ENCODE measurements at places on chromosomes 2 and 18.

- no peak for DNase-seq
Measured at GRCh38 chr2:54176577-54176976, 61.2 kb downstream of the ACYP2 start.

DNA sequence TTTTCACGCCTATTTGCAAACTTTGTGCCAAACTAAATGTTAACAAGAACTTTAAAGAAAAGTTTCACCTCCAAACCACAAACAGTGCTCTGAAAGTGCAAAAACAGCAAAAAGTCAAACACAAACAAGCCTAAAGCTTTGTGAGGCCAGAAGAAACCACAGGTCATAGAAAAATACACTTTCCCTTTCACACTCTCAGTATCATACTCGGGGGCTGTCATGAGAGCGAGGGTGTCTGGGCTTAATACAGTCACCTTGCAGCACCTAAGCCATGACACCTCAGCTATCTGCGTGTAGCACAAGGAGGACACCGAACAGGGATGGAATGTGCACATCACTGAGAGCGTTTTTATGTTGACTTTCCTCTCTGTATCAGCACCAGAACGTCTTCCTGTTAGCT, 26.6 kb upstream of the SEH1L start:
- DNase-seq: no peak

- no peak for DNase-seq
Measured at GRCh38 chr2:167988296-167988695, 259.1 kb downstream of the STK39 start.

GRCh38 chr2:131827481-131828163, 299.9 kb downstream of the CCDC74A start:
- DNase-seq: no peak

- no peak for DNase-seq
Measured at GRCh38 chr2:160015746-160016145, 46.7 kb downstream of the PLA2R1 start.

DNA sequence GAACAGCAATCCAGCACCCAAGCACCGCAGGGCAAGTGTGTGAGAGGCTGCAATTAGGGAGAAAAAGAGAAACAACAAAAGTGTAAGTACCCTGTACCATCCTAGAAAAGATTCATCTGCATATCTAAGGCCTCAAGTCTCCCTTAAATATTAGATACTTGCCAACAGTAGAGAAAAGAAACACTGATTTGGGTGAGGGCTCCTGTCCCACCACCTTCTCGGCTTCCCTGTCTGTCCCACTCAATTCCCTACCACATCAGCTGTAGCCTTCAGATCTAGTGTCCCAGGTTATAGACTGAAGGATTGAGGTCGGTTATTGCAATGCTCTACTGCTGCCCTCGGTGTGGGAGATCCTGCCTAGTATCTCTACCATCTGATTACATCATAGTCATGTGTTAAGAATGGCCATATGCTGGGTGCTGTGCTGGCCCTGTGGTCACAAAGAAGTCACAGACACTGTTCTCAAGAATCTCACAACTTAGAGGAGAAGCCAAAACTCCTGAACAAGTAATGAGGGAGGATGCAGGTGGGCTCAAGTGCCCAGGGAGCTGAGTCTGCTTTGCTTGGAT, 2.5 kb downstream of the RAX start:
- no peak for DNase-seq

DNA sequence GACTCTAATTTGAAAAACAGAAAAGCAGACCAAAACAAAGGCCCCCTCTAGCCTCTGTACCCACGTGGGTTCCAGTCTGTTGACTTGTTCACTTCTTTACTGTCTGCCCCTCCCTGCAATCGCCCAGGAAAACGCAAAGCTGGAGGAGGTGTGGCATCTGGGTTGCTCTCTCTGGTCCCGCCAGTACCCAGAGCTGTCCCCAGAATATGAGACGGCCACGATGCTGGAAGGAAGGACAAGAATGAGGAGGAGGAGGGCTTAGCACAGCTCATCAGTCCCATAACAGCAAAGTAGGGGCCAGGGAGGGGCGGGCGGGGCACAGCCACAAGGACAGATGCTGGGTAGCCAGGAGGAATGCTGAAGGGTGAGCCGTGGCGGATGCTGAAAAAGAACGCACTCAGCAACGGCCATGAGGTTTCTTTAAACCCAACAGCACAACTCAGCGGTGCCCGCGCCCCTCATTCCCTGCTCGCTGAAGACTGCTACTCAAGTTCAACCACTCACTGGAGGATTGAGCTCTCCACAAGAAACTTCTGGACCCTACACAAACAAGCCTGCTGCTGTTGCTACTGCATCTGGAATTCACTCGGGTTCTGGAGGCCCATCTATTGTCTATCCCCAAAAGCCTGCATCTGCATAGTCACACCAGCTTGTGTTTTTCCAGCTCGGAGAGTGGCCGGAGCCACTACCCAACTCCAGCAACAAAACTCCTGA, 187.7 kb downstream of the HDAC4 start:
- no peak for DNase-seq

DNA sequence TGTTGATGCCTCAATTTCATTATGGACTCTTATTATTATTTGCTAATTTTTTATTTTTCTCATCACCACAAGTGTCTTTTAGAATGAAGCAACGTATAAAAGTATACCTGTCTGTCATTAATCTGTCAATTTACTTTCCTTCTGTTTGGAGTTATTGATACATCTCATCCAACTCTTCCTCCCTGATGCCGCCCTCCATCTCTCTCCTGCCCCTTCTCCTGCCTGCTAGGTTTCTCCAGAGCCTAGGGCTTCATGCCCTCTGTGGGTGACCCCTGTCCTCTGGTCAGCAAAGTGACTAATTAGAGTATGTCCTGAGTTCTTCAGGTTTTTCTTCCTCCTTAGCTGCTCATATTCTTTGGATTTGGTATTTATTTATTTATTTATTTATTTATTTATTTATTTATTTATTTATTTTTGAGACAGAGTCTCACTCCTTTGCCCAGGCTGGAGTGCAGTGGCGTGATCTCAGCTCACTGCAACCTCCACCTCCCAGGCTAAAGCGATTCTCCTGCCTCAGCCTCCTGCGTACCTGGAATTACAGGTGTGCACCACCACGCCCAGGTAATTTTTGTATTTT, 162.5 kb upstream of the MYCN start:
- no peak for DNase-seq

DNA sequence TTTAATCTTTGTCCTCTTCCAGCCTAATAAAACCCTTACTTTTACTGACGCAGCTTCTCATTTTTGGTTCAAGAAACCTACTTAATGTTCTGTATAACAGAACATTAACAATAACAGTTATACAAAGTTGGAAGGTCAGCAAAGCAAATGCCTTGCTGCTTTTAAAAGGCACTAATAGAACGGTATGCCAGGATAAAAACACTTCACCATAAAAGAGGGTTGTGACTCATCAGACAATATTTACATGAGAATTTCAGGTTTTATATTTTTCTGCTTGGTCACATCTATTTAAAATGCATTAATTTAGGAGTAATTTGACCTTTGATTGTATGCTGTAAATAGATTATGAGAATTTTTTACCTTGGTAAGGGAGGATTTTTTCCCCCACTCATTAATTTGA, 3.0 kb downstream of the KLHL41 start:
- DNase-seq: no peak

- no peak for DNase-seq
Measured at GRCh38 chr18:74456017-74456348, 1.1 kb downstream of the DIPK1C start.

- no peak for DNase-seq
Measured at GRCh38 chr2:47569658-47570475, 166.9 kb downstream of the MSH2 start.

DNA sequence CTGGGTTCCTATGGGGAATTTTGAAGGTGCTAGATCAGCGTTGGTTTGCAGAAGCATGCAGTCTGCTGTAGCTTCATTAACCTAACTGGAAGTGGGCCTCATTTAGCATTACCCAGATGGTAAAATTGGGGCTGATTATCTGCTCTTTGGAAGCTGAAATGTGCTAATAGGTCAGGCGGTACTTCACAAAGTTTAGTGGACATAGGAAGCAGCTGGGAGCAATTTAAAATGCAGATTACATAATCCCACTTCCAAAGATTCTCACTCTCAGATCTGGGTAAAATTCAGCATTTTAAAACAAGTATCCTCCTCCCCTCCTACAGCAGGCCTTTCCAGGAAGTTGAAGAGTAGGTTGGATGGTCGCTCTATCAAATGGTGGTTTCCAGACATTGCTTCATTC, 907.0 kb downstream of the CPS1 start:
- DNase-seq: no peak

DNA sequence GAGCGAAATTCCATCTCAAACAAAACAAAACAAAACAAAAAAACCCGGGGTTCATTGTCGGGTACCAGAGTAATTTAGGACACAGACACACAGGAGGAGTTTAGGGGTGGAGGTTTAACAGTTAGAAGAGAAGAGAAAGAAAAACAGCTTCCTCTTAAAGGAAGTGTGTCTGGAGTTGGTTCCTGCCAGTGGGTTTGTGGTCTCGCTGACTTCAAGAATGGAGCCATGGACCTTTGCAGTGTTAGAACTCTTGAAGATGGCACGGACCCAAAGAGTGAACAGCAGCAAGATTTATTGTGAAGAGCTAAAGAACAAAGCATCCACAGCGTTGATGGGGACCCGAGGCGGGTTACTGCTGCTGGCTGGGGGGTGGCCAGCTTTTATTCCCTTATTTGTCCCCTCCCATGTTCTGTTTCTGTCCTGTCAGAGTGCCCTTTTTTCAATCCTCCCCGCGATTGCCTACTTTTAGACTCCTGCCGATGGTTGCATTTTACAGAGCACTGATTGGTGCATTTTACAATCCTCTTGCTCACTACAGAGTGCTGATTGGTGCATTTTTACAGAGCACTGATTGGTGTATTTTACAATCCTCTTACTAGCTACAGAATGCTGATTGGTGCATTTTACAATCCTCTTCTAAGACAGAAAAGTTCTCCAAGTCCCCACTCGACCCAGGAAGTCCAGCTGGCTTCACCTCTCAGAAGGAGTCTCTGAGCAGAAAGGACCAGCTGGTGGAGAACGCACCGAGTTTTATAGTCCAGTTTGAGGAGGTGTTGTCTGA, 28.7 kb upstream of the ATP8B1 start:
- no peak for DNase-seq

DNA sequence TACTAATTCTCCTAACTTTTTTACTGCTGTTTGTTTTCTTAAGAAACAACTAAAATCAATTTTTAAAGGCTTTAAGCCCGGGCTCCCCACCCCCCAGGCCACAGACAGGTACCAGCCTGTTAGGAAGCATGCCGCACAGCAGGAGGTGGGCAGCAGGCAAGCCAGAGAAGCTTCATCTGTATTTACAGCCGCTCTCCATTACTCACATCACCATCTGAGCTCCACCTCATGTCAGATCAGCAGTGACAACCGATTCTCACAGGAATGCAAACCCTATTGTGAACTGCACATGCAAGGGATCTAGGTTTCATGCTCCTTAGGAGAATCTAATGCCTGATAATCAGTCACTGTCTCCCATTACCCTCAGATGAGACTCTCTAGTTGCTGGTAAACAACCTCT, 517.0 kb downstream of the NRXN1 start:
- DNase-seq: no peak

DNA sequence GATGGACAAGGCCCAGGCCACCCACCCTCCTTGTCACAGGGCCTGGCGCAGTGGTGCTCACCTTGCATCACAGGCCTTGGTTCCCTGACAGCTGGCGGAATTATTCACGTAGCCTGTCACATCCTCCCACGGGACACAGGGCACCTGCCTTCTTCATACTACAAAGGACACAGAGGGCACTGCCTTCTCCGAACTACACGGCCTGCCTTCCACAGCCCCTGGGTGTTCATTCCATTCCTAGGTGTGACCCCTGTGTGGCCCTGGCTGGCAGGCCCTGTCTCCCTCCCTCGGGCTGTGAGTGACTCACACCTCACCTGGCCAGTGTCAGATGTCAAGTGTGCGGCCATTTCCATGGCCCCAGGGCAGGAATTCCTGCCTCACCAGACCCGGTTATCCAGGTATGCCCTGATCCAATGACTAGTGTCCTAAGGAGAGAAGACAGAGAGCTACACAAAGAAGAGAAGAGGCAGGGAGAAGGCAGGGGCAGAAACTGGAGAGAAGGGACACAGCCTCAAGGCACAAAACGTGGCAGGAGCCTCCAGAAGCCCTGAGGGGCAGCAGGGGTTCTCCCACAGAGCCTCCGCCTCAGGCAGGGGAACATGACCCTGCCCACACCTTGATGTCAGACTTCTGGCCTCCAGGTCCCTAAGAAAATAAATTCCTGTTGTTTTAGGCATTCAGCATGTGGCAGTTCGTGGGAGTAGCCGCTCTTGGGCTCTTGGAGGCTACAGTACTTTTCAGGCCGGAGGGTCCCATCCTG, 43.4 kb downstream of the MBP start:
- no peak for DNase-seq

GRCh38 chr2:127658641-127659407, 12.9 kb downstream of the GPR17 start:
- DNase-seq: no peak

- no peak for DNase-seq
Measured at GRCh38 chr2:9262671-9263171, 56.1 kb downstream of the ASAP2 start.
